Memory B cell (primary cell): ENCODE measurements at places on chromosomes 6 and 20.

GRCh38 chr20:22575087-22575721 lies 9.2 kb downstream of the FOXA2 start:
- no peak for DNase-seq

DNA sequence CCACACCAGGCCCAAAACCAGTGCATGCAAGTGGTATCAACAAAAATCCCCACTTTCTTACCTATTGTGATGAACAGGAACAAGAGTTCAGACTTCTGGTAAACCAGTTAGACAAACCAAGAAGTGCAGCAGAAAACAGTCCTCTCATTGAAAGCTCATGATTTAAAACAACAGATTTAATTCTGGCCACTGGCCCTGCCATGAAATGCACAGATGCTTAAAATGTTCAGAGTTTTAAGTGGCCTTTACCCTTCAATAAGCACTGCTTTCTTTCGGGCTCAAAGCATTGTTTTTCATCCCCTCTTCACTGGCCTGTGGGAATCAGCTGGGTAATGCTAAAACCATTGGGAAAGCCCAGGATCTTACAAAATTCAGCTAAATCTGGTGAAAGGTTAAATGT lies 102.4 kb upstream of the ISM1 start:
- DNase-seq, result no peak

DNA sequence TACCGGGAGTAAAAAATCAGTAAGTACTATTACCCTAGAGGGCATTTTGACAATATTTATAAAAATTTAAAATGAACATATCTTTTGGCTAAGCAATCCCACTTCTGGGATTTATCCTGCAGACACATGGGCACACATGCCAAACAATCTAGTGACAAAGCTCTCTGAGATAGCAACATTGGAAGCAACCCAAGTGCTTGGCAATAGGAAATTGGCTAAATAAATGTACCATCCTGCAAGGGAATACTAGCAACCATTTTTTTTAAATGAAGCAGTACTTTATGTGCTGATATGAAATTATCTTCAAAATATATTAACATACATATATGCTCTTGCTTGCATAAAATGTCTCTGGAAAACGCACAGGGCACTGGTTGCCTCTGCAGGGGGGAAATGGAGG lies 133.8 kb downstream of the SNX5 start:
- DNase-seq, result no peak

DNA sequence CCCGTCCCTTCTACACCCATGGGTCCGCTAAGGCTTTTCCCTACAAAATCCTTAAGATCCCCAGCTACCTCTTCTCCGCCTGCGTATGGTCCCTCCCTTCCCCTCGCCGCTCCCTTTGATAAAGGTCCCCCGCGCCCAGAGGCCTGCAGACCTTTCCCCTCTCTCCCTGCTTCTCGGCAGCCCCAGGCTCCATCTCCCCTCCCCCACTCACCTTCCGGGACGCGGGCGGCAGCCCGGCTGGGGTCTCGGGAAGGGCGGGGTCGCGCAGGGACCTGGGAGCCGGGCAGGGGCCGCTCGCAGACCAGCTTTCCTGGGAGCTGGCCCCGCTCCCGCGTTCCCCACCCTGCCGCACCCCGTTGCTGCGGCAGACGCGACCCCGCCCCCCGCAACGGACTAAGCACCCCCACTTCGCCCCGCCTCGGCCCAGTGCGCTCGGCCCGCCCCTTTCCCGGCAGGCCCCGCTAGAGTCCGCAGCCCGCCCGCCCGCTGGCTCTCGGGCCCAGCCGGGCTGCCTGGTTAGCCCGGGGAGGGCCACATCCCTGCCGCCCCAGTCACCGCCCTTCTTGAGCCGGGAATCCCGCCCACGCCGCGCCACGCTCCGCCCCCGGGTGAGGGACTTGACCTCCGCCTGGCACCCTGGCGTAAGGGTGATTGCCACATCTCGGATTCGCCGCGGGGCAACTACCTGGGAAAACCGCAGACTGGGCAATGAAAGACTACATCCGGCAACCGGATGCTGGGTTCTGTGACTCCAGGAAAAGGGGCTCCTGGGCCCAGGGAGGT lies at the start of gene FLOT1:
Gene FLOT1, minus strand, starts transcription at position 372 of the 783 bp plus-strand sequence. CDS start 498 bp downstream, outside the sequence.
- DNase-seq, result peak; percentile 84

- no peak for DNase-seq
Measured at GRCh38 chr20:24106150-24106800, 117.7 kb upstream of the GGTLC1 start.
